ENCODE measurements at places on chromosomes 7 and 10. TPM values are rescaled to one million over a fixed set of nuclear protein-coding genes. Genes with fewer than 3 reads are reported as not detected.

DNA sequence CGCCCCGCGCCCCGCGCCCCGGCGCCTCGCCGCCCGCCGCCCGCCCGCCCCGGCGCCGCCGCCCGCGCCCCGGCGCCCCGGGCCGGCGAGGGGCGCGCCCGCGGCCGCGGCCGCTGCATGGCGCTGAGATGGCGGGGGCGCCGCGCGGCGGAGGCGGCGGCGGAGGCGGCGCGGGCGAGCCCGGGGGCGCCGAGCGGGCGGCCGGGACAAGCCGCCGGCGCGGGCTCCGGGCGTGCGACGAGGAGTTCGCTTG is 174 bp downstream of the ADCY1 start:
- peaks cover 3% of the 10 kb centered on the region for H3K27me3 ChIP-seq
- no peak overlapping the region for H3K4me3 ChIP-seq
- no peak overlapping the region for H3K27ac ChIP-seq
- peaks cover 8% of the 10 kb centered on the region for H3K4me1 ChIP-seq

The ZNF735 gene
- not detected for total RNA-seq

DNA sequence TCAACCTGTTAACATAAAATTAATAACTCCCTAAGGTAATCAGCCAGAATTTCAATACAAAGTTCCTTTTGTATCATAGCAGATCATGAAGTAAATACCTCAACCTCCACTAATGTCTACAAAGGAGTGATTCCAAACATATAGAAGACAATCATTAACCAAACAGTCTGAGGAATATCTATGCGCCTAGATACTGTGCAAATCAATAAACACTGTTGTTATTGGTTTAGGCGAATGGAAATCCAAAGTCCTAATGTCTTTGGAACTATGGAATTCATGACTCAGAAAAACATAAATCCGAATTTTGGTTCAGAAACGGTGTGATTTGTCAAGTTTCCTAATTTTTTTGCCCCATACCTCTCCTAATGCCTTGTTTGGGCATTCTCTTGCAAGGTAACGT is 469.7 kb downstream of the PARD3 start:
- H3K4me3 ChIP-seq = no peak overlapping the region
- DNase-seq = no peak
- no peaks in the 10 kb centered on the region for H3K4me1 ChIP-seq
- H3K36me3 ChIP-seq = no peaks in the 10 kb centered on the region

DNA sequence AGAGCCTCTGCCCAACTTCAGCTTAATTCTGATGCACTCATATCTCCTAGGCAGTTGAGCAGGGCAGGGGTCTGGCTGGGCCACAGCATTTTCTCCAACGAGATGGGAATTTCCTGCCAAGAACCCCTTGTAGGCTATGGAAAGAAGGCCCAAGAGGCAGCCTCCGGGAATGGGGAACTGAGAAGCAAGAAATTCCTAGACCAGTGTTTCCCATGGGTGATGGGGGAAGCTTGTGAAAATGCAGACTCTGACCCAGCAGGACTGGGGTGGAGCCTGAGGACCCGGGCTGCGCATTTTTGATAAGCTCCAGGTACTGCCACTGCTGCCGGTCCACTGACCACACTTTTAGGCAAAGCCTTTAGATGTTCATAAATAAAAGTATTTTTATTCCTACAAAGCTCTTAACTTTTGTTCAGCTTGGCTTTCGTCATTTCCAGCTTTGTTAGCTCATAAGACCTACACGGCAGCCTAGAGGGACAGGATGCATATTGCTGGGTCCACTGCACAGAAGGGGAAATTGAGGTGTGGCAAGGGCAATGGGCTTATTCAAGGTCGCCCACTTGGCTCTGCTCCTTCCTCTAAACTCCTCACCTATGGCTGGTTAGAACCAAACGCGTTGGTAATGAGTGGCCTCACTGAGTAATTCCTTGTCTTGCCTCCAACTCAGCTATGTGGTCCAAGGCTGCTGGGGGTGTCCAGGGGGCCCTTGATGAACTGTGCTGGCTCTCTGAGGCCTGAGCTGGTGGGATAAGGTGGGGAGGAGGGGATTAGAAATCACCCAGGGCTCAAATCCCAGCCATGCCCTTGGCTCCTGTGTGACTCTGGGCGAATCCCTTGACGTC is 29.5 kb downstream of the ZCCHC24 start:
- no peaks in the 10 kb centered on the region for H3K27me3 ChIP-seq
- H3K4me1 ChIP-seq = no peaks in the 10 kb centered on the region
- DNase-seq = no peak
- H3K4me3 ChIP-seq = no peak overlapping the region
- H3K27ac ChIP-seq = no peak overlapping the region

The STOX1 gene
- total RNA-seq = 1.5 TPM

The ZKSCAN1 gene
- total RNA-seq = 76.6 TPM

The COL28A1 gene
- total RNA-seq = 5.8 TPM

DNA sequence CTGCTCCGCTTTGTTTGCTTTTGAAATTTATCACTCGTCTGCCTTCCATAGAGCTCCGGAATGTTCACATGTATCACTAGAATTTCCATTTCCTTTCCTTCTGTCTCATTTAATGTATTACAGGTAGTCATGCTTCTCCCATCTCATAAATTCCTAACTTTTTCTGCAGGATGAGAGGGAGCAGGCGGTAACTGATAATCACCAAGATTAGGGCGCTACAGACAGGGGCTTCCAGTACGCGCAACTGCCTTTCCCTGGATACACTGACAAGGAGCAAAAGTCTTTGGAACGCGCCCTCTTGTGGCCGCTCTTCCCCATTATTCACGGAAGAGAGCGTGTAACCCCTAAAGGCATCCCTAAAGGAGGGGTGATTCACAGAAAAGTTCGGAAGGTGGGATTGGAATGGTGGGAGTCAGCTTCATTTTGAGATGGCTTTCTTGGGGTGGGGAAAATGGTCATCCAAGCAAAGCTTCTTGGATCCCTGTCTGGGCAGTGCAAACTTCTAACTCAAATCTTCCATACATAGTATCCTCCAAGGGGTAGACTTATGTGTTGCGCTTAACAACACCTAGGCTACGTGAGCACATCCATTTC is 6.5 kb downstream of the INHBA start:
- peaks cover 3% of the 10 kb centered on the region for H3K27me3 ChIP-seq
- H3K36me3 ChIP-seq = no peaks in the 10 kb centered on the region
- peak; percentile 85 for DNase-seq
- H3K27ac ChIP-seq = no peak overlapping the region
- H3K4me3 ChIP-seq = peak overlapping the region; percentile 56

All from kidney (tissue), 22 donors.